Activated B cell treated with CpG ODN at 0.5 μM for 24 hours (primary cell): ENCODE measurements at places on chromosomes 12 and 14. TPM values are rescaled to one million over a fixed set of nuclear protein-coding genes. Genes with fewer than 3 reads are reported as not detected.

GRCh38 chr12:2277492-2278155, 224.8 kb downstream of the CACNA1C start:
- no peaks in the 10 kb centered on the region for H3K27me3 ChIP-seq
- H3K27ac ChIP-seq = no peak overlapping the region
- no peaks in the 10 kb centered on the region for H3K36me3 ChIP-seq

DNA sequence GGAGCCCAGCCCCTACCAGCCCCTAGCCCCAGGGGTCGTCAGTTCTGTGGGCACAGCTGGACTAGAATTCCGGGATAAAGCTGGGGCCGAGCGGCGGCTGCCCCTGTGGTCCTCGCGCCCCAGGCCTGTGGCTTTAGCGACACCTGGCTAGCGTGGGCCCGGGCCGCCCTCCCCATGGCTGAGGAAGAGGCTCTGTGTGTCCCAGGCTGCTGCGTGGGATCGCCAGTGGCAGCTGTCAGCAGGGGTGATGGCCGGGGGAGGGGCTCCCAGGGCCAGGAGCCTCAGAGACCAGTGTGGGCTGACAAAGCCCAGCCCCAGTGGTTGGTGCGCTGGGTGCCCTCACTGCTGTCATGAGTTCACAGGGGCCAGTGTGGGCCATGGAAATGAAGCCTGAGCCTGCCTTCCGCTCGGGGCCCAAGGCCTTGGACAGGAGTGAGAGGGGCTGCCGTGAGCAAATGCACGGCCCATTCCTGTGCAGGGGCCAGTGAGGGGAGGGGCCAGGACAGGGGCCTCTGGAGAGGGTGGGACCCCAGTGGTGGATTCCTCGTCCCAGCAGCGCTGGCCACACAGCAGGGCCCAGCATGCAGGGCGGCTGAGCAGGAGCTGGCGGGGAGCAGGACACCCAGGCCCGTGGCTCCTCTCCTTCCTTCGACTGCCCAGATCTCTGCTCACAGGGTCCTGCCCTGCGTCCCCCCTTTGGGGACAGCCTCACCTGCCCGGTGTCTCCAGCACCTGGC, 11.4 kb downstream of the FBRSL1 start:
- no peak overlapping the region for H3K27ac ChIP-seq
- no peak for DNase-seq
- H3K4me3 ChIP-seq = no peak overlapping the region
- H3K36me3 ChIP-seq = peaks cover 2% of the 10 kb centered on the region
- H3K4me1 ChIP-seq = peaks cover 68% of the 10 kb centered on the region
- no peaks in the 10 kb centered on the region for H3K27me3 ChIP-seq

DNA sequence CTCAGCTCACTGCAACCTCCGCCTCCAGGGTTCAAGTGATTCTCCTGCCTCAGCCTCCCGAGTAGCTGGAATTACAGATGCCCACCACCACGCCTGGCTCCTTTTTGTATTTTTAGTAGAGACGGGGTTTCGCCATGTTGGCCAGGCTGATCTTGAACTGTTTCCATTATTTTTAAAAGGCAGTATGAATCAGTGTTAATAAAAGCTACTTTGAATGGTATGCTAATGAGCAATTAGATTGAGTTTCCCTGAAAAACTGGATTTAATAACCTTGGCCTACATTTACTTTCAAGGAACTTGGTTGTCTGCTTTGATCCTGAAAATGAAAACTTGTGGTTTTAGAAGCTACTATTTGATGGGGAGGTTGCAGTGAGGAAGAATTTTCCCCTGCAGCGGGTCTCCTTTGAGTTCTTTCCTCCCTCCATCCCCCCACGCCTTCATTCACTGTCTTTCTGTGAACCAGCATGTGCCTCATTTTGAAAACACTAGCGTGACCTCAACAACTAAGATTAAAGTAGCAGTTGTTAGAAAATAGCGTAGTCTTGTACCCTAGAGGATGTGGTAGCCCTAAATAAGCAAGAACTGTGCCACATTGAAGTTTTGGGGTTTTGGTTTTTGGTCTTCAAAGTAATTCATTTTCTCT, 17.8 kb upstream of the RPS6KA5 start:
- peaks cover 3% of the 10 kb centered on the region for H3K36me3 ChIP-seq
- H3K4me3 ChIP-seq = no peak overlapping the region
- peaks cover 3% of the 10 kb centered on the region for H3K4me1 ChIP-seq
- H3K27me3 ChIP-seq = no peaks in the 10 kb centered on the region
- no peak for DNase-seq

GRCh38 chr12:53205747-53206419, 1.2 kb downstream of the ITGB7 start:
- no peaks in the 10 kb centered on the region for H3K27me3 ChIP-seq
- H3K4me1 ChIP-seq = peaks cover 93% of the 10 kb centered on the region
- H3K4me3 ChIP-seq = peak overlapping the region; percentile 89
- peaks cover 7% of the 10 kb centered on the region for H3K36me3 ChIP-seq
- H3K27ac ChIP-seq = peak overlapping the region; percentile 83

DNA sequence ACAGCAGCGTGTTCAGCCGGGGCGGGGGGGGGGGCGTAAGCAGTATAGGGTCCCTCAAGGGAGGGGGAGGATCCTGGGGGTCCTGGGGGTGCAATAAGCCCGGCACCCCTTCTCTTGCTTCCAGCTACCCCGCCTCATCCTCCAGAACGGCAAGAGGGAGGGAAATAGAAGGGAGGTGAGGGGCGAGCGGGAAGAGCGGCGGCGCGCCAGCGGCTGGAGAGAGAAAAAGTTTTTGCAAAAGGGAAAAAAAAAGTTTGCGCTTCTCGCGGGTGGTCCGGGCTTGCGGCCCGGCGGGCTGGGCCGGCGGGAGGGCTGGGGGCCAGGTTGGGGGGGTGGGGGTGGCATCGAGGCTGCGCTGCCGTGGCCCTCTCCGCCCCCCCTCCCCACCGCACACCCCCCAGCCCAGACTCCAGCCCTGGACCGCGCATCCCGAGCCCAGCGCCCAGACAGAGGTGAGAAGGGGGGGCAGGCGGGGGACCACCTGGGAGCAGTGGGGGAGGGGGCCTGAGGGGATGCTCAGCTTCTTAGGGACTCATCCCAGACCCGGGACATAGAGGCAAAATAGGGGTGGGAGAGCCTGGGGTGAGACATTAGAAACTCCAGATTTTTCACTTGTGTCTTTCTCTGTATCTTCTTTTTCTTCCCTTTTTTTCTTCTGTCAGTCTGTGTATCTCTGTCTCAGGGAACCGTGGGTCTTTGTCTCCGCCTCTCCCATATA, at the start of gene GLI1:
TSS of gene GLI1 (plus strand) at position 36 of the 718 bp plus-strand sequence. CDS start 3,907 bp downstream, outside the sequence.
- peak within 1 kb of the TSS; percentile 97 for H3K4me3 ChIP-seq
- no peaks in the 10 kb centered on the region for H3K27me3 ChIP-seq
- peak within 1 kb of the TSS; percentile 98 for H3K27ac ChIP-seq
- DNase-seq = no peak
- peaks cover 13% of the 10 kb centered on the region for H3K36me3 ChIP-seq

- H3K4me3 ChIP-seq = no peak overlapping the region
- H3K27ac ChIP-seq = no peak overlapping the region
- H3K4me1 ChIP-seq = peaks cover 24% of the 10 kb centered on the region
- H3K36me3 ChIP-seq = peaks cover 69% of the 10 kb centered on the region
- H3K27me3 ChIP-seq = no peaks in the 10 kb centered on the region
These were observed 226.9 kb downstream of the EPS8 start for GRCh38 chr12:15562263-15562662.

- no peaks in the 10 kb centered on the region for H3K36me3 ChIP-seq
- H3K27me3 ChIP-seq = no peaks in the 10 kb centered on the region
- peaks cover 51% of the 10 kb centered on the region for H3K4me1 ChIP-seq
- no peak for DNase-seq
These were observed 117.5 kb downstream of the DAAM1 start for GRCh38 chr14:59305836-59306555.

GRCh38 chr14:30521899-30522736, 36.8 kb upstream of the G2E3 start:
- no peak overlapping the region for H3K27ac ChIP-seq
- DNase-seq = no peak
- peaks cover 4% of the 10 kb centered on the region for H3K4me1 ChIP-seq
- H3K27me3 ChIP-seq = peaks cover 2% of the 10 kb centered on the region
- H3K4me3 ChIP-seq = no peak overlapping the region

- H3K4me1 ChIP-seq = no peaks in the 10 kb centered on the region
- no peak overlapping the region for H3K4me3 ChIP-seq
- DNase-seq = no peak
- no peaks in the 10 kb centered on the region for H3K36me3 ChIP-seq
These were observed 123.5 kb upstream of the DYRK2 start for GRCh38 chr12:67524861-67525616.

DNA sequence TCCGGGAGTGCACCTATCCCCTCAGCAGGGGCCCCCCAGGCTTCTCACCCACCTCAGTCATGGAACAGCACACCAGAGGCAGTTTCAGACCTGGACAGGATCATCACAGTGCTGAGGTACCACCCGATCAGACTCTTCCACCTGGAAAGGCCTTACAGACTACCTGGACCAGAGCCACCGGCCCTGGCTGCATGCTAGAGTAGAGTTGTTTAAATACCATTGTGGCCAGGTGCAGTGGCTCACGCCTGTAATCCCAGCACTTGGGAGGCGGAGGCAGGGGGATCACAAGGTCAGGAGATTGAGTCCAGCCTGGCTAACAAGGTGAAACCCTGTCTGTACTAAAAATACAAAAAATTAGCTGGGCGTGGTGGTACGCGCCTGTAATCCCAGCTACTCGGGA, 61.5 kb downstream of the TSPAN11 start:
- H3K36me3 ChIP-seq = no peaks in the 10 kb centered on the region
- no peak for DNase-seq
- no peak overlapping the region for H3K4me3 ChIP-seq
- no peaks in the 10 kb centered on the region for H3K4me1 ChIP-seq
- no peak overlapping the region for H3K27ac ChIP-seq
- H3K27me3 ChIP-seq = no peaks in the 10 kb centered on the region

- no peak overlapping the region for H3K27ac ChIP-seq
- H3K4me3 ChIP-seq = no peak overlapping the region
- H3K36me3 ChIP-seq = no peaks in the 10 kb centered on the region
- H3K4me1 ChIP-seq = no peaks in the 10 kb centered on the region
These were observed 62.0 kb upstream of the CSRP2 start for GRCh38 chr12:76940671-76941445.

GRCh38 chr12:130661486-130662255, 54.4 kb downstream of the RIMBP2 start:
- H3K4me1 ChIP-seq = no peaks in the 10 kb centered on the region
- H3K36me3 ChIP-seq = no peaks in the 10 kb centered on the region
- DNase-seq = no peak
- no peak overlapping the region for H3K27ac ChIP-seq
- H3K4me3 ChIP-seq = no peak overlapping the region

DNA sequence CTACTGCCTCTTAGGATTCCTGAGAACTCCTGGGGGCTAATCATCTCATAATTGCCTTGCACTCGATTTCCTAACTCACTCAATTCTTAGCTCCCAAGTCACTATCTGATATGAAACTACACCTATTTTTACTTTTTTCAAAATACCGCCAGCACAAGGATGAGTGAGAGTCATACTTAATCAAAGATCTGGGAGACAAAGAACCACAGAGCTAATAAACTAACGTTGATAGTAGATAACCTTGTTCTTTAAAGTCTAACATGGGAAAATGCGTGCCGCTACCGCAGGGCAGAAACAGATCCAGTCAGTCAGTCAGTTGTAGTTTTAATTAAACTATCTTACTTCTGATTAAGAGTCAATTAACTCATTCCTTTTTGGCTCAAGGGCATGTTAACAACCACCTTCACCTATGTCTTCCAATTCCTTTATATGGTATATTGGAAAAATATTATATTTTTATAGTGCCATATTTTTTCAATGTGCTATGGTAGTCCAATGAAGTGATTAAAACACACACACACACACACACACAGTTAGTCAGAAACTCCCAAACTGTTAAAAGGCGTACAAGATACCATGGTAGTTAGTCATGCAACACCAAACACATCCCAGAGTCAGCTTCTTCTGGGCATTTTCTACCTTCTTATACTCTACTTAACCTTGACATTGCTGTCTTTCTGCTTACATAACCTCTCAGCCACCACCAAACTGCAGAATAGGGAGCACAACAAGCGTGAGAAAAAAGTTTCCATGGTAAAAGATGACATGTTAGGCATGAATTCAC, 114.0 kb downstream of the KLHL28 start:
- no peaks in the 10 kb centered on the region for H3K36me3 ChIP-seq
- no peak overlapping the region for H3K27ac ChIP-seq
- peaks cover 3% of the 10 kb centered on the region for H3K4me1 ChIP-seq
- H3K4me3 ChIP-seq = no peak overlapping the region
- no peak for DNase-seq

- peaks cover 69% of the 10 kb centered on the region for H3K4me1 ChIP-seq
- H3K4me3 ChIP-seq = peak overlapping the region; percentile 91
- H3K36me3 ChIP-seq = peaks cover 27% of the 10 kb centered on the region
- no peak for DNase-seq
These were observed 663 bp downstream of the LRRK2 start for GRCh38 chr12:40225337-40225983.

GRCh38 chr12:42450248-42450647, 124.3 kb downstream of the PPHLN1 start:
- no peaks in the 10 kb centered on the region for H3K27me3 ChIP-seq
- peaks cover 35% of the 10 kb centered on the region for H3K36me3 ChIP-seq
- peaks cover 82% of the 10 kb centered on the region for H3K4me1 ChIP-seq

GRCh38 chr14:78383060-78383459, 212.9 kb downstream of the NRXN3 start:
- no peaks in the 10 kb centered on the region for H3K36me3 ChIP-seq
- H3K27ac ChIP-seq = no peak overlapping the region
- H3K4me1 ChIP-seq = no peaks in the 10 kb centered on the region
- no peak for DNase-seq
- H3K4me3 ChIP-seq = no peak overlapping the region
- H3K27me3 ChIP-seq = no peaks in the 10 kb centered on the region

- no peaks in the 10 kb centered on the region for H3K4me1 ChIP-seq
- no peak for DNase-seq
- peaks cover 4% of the 10 kb centered on the region for H3K27me3 ChIP-seq
These were observed 73.3 kb upstream of the PLEKHG7 start for GRCh38 chr12:92629349-92630065.

GRCh38 chr12:41055875-41056577, 132.1 kb upstream of the PDZRN4 start:
- no peak for DNase-seq
- no peak overlapping the region for H3K4me3 ChIP-seq
- H3K36me3 ChIP-seq = no peaks in the 10 kb centered on the region
- no peaks in the 10 kb centered on the region for H3K27me3 ChIP-seq

GRCh38 chr14:63952053-63952932, 99.5 kb downstream of the SYNE2 start:
- H3K4me1 ChIP-seq = no peaks in the 10 kb centered on the region
- peaks cover 29% of the 10 kb centered on the region for H3K36me3 ChIP-seq
- H3K4me3 ChIP-seq = no peak overlapping the region

The CCDC196 gene
- not detected in 2 replicates for total RNA-seq

The TTC8 gene
- total RNA-seq = 4.8 and 6.0 TPM in 2 replicates

The SLC48A1 gene
- total RNA-seq = 12.7 and 12.8 TPM in 2 replicates

The TPH2 gene
- not detected in 2 replicates for total RNA-seq

The SRGAP1 gene
- 0.49 and 1.1 TPM in 2 replicates for total RNA-seq

The CD4 gene
- 0.22 and 0.32 TPM in 2 replicates for total RNA-seq

The KRT78 gene
- total RNA-seq = not detected in 2 replicates

The GLIPR1L1 gene
- total RNA-seq = not detected in 2 replicates

The GPR137C gene
- total RNA-seq = 0.05 and 0.16 TPM in 2 replicates

The KRT80 gene
- not detected in 2 replicates for total RNA-seq

The TAC3 gene
- total RNA-seq = not detected in 2 replicates

The NAV3 gene
- total RNA-seq = not detected in 2 replicates
